CD4-positive, alpha-beta T cell treated with Interleukin-4 for 1 hour (primary cell): ENCODE measurements at places on chromosomes 1 and 21.

DNA sequence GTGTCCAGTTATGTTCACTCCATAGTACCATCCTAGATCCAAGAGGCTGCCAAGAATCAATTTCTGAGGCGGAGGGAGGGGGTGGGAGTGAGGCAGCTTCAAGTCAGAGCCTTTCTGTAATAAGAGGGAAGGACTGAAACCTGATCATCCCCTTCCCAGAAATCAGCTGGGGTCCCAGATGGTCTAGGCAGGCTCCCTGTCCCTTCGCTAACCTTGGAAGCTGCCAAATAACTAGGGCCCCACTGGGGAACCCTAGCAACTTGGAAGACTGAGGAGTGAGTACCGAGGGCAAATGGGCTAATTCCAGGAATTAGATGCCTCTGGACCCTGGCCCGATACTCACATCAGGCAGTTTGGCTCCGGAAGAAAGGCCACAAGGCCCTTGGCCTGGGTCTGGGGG is 113.3 kb downstream of the NAV1 start:
- no peak for DNase-seq

DNA sequence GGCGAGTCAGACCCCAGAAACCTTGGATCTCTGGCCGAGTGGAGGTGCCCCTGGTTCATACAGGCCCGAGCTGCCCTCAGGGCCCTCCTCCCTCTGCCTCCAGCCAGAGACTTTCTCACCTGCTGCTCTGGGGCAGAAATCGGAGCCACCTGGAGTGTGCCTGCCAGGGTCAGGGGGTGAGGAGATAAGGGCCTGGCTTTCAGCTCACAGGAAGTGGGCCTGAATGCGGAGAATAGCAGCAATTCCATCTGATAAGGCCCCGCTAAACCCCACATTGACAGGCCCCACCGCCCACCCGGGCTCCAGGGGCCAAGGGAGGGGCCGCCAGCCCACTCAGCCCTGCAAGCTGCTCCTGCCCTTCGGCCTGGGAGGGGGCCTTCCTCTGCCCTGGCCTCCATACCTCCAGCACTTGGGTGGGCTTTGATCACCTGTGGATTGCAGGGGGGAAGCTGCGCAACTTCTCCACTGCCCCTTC is 123.7 kb upstream of the ARHGEF16 start:
- DNase-seq, result no peak

DNA sequence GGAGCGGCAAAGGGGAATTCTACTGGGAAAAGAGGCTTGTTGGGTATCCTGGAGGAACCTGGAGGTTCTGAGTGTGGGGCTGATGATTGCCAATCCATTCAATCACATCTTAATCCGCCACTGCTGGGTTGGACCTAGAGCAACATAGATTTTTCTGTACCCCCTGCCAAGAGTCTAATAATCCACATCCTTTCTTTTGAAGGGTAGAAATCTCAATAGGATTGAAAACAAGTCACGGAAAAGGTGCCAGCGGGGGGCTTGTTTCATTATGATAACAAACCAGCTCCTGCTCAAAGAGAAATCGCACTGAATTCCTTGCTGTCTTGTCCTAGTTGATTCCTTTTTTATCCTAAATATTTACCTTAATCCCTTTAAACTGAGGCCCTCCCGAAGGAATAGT is 528.5 kb downstream of the ADGRL2 start:
- DNase-seq, result no peak

- DNase-seq, result peak; percentile 12
These were observed 67.5 kb upstream of the DUSP10 start for GRCh38 chr1:221809091-221810029.

GRCh38 chr1:97243973-97244560 is 522.5 kb downstream of the PTBP2 start:
- no peak for DNase-seq

DNA sequence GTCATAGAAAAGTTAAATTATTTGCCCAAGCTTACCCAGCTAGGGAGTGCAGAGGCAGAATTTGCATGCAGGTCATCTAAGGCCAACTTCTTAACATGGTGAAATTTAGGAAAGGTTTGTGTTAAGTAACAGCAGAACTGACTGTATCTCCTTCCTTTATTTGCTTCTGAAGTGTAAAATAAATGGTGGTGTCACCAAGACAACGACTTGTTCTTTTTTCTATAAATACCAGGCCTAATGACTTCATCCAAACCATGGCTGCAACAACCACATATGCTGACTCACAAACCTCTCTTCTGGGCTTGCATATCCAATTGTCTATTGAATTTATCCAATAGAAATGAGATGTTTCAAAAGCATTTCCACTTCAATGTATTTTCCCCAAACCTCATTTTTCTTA is 19.1 kb downstream of the COL24A1 start:
- peak; percentile 36 for DNase-seq

- no peak for DNase-seq
These were observed 29.5 kb downstream of the AK4 start for GRCh38 chr1:65177457-65177856.

- DNase-seq, result no peak
These were observed at the start of gene RAB7B for GRCh38 chr1:206002871-206003801. Gene RAB7B (minus strand): TSS chr1:206003395. CDS start chr1:205994135, 9,260 bp downstream.

DNA sequence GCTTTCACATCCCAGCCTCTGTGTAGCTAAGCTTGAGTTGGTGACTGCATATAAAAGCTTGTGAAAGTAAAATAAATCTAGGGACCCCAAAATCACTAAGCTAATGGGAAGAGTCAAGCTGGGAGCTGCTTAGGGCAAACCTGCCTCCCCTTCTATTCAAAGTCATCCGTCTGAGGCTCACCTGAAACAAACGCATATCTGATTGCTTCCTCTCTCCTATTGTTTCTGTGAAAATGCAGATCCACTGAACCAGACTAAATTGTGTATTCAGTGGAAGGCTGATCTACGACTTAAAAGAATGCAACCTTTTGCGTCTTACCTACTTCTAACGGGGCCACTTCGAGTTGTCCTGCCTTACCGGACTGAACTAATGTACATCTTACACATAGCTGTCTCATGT is 70.3 kb downstream of the LTN1 start:
- no peak for DNase-seq

GRCh38 chr1:77222496-77222895 is 3.3 kb upstream of the PIGK start:
- no peak for DNase-seq

DNA sequence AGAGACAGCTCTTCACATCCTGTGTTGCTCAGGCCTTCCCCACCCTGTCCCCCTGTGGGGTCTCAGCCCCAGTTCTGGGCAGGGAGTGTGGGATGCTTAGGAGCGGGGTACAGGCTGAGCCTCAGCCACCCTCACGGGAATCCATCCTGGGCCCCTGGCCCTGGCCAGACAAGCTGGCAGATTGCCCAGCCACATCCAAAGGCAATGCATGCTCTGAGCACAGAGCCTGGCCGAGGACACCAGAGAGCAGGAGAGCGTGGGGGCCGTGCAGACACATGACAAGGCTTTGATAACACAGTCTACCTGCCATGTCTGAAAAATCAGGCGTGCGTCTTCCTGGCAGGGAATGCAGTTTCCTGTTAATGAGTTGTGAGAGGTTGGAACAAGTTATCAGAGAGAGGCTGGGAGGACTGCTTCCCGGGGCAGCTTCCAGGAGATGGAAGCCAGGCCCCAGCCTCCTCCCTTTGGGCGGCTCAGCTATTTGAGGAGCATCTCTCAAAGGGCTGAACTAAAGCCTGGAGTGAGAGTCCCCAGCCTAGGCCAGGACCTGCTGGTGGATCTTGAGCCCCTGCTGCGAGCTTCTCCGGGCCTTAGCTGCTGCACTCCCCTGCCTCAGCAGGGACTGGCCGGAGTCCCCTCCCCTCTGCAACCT is 72.2 kb upstream of the SELENON start:
- DNase-seq, result no peak

DNA sequence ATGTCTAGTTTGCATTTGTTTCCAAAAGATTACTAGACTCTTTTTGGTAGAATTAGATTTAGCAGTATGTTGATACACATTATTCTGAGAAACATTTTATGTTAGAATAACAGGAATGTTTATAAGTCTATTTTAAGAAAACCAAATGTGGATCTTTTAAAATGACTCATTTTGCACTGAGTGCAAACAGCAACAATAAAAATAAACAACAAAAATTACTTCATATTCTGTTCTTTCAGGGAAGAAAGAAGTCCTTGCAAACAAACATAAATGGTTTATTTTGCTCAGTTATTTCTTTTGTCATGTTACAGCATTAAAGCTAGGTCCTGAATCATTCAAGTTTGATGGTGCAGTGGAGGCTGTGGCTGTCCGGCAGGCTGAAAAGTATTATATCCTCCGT is 106.8 kb upstream of the TENT5C start:
- no peak for DNase-seq

GRCh38 chr1:183721041-183721440 is 67.9 kb upstream of the APOBEC4 start:
- DNase-seq, result no peak

GRCh38 chr1:32782086-32782485 is 35.1 kb downstream of the YARS1 start:
- DNase-seq, result no peak

- DNase-seq, result no peak
These were observed 33.4 kb downstream of the CENPF start for GRCh38 chr1:214636436-214636835.

DNA sequence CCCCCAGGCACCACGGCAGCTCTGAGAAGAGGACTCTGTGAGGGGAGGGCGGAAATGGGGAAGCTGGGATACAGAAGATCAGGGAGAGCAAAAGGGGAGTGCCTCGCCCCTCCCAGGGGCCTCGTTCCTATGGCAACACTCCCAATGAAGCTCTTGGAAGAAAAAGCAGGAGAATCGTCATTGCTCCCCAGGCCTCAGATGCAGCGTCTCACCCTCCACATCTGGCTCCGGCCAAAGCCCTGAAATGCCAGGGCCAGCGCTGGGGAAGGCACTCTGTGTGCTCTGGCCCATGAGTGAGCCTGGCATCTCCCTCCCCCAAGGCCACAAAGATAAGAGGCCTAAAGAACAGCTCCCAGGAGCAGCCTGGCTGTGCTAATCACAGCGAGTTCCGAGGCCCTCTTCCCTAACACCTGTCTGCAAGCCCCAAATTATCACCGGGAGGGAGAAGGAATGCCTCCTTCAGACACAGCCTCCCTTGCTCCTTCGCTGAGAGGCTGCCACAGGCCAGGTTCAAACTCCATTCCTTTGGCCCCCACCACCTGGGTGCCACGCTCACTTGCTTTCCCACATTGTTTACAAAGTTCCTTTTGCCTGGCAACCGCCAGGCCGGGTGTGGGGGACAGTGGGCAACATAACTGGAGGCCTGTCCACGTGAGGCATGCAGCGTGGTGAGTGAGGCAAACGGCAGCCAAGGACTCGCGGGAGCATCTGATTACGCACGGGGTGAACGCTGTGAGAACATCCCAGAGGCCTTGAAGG is 27.8 kb downstream of the ECE1 start:
- DNase-seq, result no peak

DNA sequence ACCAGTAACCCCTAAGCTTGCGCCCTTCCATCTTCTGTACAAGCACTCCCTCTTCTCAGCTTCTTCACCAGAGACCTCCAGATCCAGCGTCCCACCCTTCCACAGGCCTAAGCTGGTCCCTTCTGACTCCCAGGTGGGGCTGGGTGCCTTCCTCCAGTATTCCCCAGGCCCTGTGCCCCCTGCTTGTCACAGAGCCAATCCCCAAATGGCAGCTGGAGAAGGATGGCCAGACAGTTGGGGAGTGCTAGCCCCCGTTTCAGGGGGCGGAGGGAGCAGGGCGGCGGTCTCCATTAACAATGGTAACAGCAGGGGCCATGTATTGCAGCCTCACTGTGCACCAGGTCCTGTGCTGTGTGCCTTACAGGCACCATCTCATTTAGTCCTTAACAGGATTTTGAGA is 85.7 kb downstream of the KCNN3 start:
- no peak for DNase-seq

- no peak for DNase-seq
These were observed 1019.2 kb downstream of the TTLL7 start for GRCh38 chr1:82979593-82980236.

DNA sequence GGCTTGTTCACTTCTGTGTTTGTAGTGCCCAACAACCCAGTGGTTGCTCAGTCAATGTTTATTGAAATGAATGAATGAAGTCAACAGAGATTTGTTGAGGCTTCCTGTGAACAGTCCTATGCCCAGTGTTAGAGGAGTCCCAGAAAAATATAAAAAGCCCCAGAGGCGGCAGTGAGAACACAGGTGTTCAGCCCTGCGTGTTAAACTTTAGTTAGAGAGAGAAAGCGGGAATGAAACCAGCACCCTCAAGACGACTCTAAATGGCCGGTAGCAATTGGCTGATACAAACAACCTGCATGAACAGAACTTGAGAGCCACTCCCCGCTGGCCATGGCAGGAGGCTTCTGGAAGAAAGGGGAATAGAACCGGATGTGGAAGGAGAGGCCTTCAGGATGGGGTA is 22.6 kb downstream of the TMEM51 start:
- no peak for DNase-seq

GRCh38 chr1:157646144-157646543 is 48.3 kb upstream of the FCRL4 start:
- no peak for DNase-seq

DNA sequence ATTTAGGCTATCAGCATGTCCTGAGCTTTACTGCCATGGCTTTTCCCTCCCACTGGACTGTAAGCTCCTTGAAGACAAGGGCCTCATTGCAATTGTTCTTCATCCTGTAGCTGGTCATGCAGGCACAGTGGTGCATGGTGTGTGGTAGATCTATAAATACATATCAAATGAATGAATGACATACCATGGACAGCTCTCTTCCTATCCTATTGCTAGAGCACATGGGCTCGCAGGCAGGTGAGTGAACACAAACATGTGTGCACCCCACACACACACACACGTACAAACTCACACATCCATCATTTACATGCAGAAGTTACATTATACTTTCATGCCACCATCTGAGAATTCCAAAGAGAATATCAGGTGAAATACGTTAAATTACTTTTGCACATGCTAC is 172.9 kb upstream of the RUNX1 start:
- no peak for DNase-seq

DNA sequence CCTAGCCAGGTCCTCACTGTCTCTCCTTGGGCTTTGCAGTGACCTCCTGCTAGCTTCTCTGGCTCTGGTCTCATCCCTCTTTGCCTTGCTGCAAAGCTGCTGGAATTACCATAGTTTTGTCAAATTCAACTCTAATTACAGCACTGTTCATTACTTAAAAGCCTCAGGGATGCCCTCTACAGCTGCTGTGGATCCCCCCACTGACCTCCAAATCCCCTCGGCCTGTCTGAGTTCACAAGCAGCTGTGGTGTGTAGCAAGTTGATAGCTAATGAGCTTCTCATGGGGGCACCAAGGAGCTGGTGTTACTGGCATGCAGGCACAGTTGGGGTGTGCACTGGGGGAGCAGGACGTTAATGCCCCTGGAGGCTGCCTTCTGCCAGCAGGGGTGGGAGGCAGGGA is 24.8 kb downstream of the NIPAL3 start:
- DNase-seq, result no peak

DNA sequence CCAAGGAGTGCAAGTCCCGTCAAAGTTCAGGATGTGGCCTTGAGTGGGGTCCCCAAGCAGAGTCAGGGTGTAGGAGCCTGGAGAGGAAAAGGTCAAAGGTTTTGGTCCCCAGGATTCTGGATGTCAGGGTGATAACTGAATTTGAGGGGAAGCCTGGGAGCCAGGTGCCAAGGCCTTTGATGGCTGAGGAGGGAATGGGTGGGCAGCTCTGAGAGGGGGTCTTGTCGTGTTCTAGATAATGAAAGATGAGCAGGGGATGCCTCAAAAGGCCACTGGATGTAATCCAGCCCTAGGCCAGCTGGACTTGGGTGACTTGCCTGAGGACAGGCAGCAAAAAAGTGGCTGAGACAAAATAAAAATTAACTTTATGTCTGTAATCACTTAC is 27.5 kb upstream of the KCNA2 start:
- no peak for DNase-seq

GRCh38 chr1:173479649-173480048 is 2.5 kb downstream of the PRDX6 start:
- DNase-seq, result no peak
